ENCODE measurements at places on chromosomes 3 and 15.

DNA sequence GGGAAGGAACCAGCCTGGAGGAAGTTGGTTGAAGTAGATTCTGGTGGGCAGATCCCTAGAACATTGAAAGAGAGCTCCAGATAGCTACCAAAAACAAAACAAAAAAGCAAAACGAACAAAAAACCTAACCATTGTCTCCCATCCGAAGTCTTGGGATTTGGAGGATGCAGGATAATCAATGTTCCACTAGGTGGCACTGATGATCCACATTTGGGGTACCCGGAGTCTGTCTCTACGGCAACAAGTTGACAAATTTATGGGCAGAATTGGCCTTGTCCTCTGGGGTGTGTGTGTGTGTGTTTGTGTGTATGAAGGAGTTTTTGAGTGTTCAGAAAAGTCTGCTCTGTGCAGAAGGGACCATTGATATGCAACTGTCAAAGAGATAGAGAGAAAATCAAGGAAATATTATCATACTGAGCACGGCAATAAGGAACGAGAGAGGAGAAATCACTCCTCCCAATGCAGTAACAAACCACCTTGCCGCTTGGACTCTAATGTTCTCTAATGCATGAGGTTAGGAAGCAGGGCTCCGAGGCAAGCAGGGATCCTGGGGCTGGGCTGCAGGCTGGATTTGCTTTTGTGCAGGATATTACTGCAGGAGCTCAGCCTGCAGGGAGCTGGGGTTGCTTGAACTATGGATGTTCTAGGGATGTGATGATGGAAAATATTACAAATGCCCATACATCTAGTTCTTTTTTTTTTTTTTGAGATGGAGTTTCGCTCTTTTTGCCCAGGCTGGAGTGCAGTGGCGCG lies 59.8 kb upstream of the KLHL25 start:
- DNase-seq = peak; percentile 56

DNA sequence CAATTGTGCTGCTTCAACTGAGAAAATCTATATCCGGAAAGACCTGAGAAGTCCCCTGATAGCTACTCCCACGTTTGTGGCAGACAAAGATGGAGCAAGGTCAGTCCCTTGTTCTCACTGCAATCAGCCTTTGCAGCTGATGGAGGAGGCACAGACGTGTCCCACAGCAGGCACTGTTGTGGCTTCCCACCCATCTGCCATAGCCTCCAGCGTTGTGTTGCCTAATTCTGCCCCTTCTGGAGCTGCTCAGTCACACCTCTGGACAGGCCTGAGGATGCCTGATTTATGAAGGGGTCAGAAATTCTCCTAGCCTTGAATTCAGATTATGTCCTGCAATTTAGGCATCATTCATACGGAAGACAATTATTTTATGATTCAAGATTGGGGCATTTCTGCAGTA lies 41.9 kb downstream of the MRPS25 start:
- DNase-seq = no peak

DNA sequence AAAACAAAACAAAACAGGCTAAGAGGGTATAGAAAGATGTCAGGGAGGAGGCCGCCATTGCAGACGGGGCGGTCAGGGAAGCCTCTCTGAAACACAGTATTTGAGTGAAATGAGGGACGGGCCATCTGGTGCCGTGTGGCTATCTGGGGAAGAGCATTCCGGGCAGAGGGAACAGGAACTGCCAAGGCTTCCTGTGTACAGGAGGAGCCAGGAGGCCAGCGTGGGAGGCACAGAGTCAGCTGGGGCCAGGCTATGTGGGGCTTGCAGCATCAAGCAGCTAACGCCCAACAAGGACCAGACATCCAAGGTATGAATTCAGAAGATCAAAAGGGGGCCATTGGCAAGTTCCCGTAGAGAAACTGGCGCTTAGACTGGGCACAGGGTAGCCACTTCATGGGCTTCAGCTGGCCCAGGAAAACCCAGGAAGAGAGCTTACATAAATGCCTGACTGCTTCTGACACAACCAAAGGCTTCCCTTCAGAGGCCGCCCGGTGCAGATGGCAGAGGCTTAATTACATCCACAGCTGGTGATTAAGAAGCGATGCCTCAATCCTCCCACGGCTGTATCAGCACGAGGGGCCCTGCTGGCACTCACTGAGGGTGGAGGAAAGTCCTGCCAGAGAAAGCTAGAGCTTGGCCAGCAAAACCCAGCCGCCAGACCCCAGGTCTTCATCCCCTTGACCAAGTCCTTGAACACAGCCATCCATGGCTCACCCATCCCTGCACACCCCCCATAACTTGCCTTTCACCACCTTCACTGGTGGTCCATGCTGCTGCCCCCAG lies 144.9 kb downstream of the MEGF11 start:
- DNase-seq = no peak

DNA sequence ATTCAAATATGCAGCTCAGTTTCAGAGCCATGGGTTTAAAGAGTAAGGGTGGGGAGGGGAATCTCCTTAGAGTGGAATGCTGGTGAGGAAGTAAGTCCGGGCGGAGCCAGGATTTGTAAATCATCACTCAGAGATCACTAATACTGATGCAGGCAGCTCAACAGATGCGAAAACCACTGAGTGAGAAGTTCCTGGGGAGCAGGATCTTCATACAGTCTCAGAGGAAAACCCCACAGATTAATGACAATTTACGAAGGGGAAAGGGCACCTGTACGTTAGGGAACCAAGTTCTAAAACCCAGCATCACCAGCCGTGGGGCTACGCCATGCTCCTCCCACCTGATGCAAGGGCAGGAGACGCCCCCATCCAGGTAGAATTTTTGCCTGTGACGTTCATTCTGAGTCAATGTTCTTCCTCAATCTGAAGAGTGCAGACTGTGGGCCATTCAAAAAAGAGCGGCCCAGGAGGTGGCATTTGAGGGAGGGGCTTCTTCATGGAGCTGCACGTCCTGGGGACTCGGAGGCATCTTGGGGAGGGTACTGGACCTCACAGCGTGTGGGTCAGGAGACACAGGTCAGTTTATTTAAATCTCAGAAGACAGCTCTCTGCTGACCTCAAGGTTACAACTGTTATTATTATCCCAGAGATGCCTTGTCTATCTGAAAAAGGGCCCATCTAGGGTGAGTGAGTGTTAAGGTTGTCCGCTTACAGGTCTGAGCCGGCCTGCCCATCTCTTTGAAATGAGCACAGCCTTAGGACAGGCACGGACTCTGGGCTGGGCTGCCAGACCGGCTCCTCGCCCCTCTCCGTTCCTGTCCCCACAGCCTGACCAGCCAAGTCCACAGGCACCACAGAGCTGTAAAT lies 228.0 kb downstream of the XXYLT1 start:
- DNase-seq = no peak

- DNase-seq = no peak
Measured at GRCh38 chr3:37668431-37668817, 193.3 kb upstream of the CTDSPL start.

GRCh38 chr3:59510576-59510975 lies 460.8 kb upstream of the CFAP20DC start:
- DNase-seq = no peak
